Astrocyte (in vitro differentiated cells and primary cell): ENCODE measurements at places on chromosomes 7 and 10. TPM values are rescaled to one million over a fixed set of nuclear protein-coding genes. Genes with fewer than 3 reads are reported as not detected.

- no peak for DNase-seq
These were observed 308.5 kb upstream of the FZD1 start for GRCh38 chr7:90955641-90956207.

DNA sequence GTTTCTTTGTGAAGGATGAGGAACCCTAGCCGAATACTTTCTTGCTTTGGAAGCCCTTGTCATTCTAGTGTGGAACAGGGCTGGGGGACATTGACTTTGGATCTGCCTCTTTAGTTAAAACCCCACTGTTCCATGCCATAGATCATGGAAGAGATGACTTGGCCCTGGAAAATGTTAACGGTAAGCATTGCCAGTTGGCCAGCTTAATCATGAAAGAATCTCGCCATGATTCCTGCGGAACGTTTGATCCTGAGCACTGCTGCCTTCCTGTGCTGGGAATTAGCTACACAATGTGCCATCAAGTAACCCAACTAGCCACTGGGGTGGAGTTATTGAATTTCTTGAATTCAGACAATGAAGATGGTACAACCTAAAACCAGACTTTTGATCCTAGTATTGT lies 177.6 kb upstream of the FZD8 start:
- no peak for DNase-seq

DNA sequence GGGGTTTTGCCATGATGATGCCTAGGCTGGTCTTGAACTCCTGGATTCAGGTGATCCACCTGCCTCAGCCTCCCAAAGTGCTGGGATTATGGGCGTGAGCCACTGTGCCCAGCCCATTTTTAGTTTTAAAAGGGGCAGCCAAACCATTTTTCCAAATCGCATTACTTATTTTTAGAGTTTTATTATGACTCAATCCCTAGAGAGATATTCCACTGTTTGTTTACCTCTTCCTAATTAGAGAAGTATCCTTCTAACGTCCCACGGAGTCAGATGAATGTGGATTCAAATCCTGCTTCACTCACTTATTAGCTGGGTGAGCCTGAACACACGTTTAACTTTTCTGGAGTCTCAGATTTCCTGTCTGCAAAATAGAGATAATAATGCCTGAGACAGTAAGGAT lies 15.2 kb downstream of the WNT8B start:
- DNase-seq: no peak

VENTX gene
- total RNA-seq: 0.11 TPM in 1 of 2 replicates, not detected in the other

GRCh38 chr7:135600226-135600625 lies 42.5 kb downstream of the NUP205 start:
- peak; percentile 3 for DNase-seq

DNA sequence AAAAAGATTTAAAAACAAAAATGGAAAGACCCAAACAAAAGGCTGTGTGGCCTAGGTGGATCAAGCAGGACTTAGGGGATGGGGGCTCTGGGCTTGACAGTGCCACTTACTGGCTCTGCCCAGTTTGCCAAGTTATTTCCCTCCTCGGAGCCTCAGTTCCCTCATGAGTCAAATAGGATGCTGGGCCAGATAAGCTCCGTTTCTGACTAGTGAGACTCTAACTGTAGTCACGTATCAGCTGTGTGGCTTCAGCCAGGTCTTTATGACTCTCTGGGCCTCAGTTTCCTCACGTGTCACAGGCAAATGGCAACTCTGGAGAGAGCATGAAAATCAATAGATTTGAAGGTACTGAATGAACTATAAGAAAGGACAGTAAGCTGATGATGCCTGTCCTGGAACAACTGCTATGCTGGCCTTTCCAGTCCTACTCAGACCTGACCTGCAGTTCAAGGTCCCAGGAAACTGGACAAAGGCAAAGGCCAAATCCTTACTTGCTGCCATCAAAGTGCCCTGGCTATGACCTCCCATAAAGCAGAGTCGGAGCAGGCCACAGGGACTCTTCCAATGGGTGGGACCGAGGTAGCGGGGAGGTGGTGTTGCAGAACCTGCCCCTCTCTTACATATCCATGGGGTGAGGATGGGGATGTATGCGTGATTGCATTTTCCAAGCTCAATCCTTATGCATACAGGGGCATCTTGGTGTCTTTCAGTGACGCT lies 27.0 kb downstream of the FAM53B start:
- no peak for DNase-seq

DNA sequence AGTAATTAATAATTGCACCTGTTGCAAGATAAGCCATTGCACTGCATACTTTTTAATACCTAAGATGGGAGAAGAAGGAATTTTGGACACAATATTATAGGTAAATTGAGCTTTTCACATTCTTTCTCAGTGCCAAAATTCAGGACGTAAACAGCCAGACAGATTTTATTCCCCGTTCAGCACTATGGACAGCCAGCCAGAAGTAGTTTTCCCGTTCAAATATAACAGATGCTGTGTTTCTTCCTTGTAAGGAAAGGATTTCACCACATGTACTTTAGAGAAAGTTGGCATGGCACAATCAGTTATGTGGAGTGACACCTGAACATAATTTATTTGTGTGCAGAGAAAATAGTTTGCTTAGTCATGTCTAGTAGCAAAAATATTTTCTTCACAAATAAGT lies 34.8 kb downstream of the SEMA3E start:
- DNase-seq: peak; percentile 8

ACTL6B gene
- not detected in 2 replicates for total RNA-seq

DNA sequence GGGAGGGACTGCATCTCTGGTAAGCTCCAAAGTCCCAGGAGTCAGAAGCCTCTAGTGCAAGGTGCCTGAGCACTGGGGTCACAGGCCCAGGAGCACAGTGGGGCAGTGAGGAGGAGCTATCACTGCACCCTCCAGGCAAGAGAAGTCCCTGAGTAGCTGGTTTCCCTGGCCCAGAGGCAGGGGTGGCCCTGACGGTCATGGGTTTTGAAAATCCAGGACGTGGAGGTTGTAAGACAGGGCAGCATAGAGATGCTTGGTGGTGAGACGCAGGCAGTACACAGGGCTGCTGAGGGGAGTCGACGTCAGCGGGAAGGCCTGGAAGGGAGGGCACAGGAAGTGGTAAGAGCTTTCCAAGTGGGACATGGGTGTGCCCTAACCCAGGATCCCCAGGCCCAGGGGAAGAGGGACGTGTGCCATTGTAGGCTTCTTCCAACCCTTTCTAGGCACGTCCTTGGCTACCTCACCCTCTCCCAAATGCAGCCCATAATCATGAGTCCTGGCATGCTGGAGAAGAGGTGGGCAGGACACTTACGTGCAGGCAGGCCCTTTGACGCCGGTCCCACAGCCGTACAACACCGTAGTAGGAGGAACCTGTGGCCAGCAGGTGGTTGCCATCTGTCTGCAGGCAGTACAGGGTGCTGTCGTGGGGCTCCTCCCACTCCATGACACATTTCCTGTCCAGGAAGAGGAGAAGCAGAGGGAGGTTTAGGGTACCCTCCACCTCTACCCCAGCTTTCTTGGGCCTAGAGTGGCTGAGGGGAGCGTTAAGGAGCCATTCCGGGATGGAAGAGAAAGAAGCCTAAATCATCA lies 23.2 kb downstream of the DPCD start:
- no peak for DNase-seq

TAS2R5 gene
- total RNA-seq: 1.3 and 1.5 TPM in 2 replicates

GRCh38 chr7:24858108-24858977 lies 101.1 kb upstream of the GSDME start:
- no peak for DNase-seq
